Eye (tissue), 1 donor: ENCODE measurements at places on chromosomes 1 and 21.
A peak's percentile ranks its signal among the peaks of the same experiment; 100 is the strongest.

- DNase-seq, result peak; percentile 32
Observed at GRCh38 chr21:39344848-39345247, 4.0 kb downstream of the HMGN1 start.

DNA sequence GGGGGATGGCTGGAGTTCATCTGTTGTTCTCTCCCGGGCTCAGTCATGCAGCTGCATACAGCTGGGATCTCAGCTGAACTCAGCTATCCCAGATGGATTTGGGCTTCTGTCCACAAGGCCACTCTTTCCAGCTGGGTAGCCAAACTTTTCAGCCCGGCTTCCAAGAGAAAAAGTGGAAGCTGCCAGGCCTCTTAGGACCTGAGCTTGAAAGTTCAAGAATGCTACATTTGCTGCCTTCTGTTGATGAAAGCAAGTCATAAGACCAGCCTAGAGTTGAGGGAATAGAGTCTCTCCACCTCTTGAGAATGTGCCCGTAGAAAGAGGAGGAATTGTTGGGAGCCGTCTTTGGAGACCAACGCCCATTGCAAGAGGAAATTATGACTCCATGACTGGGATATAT lies 95.3 kb downstream of the C1orf21 start:
- DNase-seq, result no peak

- no peak for DNase-seq
Observed at GRCh38 chr1:5447503-5447960, 544.7 kb downstream of the NPHP4 start.

- no peak for DNase-seq
Observed at GRCh38 chr1:163205513-163205912, 2.8 kb upstream of the RGS5 start.

DNA sequence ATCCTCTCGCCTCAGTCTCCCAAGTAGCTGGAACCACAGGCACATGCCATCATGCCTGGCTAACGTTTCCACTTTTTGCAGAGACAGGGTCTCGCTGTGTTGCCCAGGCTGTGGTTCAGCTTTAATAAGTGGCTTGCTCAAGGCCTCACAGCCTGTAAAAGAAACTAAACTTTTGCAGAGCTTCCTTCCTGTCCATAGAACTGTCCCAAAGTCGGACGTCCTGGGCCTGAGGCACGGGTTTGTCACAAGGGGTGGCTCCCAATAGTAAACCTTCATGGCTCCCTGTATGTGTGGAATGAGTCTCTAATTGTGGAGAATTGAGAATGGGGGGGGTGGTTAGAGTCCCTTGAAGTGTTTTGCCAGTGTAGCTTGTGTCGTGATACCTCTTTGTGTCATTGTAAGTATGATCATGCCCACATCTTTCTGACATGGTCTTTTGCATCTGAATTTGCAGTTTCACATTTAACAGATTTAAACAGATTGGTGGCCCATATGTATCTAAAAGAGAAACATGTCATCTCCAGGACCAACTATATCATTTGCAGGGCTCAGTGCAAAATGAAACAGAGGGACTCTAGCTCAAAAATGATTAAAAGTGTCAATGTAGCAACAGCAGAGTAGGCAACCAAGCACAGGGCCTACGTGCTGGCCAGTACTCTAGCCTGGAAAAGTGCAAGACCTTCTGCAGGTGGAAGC lies 332.1 kb downstream of the KIF26B start:
- no peak for DNase-seq

DNA sequence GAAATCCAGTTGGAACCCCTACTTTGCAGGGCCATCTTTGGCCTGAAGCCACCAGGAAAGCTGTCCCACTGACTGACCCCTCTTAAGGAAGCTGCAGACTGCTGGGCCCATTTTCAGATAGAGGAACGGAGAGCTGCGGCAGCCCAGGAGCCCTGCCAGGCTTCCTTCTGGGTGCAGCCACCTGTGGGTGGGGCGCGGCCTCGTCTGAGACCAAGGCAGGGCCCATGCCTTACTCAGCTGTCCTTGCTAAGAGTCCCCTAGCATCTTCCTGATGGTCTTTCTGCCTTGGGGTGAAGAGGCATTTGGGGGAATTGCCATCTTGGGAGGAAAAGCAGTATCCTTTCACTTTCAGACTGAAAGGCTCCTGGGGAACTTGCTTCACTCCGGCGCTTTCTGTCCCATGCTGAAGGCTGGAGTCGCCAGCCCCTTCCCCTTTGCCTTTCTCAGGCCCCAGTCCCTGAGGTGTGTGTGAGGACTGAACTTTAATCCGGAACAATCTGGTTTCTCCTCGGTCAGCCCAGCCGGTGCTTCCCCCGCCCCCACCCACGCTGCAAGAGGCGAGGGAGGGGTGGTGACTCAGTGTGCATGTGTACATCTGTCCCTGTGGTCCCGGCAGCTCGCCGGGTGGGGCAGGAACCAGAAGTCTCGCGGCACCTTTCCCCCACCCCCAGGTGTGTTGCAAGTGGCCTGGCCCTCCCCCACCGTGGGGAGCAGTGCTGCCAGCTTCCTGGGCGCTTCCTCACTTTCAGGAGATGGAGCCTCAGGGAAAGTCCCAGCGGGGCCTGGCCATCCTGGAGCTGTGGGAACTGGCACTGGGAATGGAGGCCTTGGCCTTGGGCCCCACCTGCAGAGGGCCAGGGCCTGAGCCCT lies 5.1 kb downstream of the ZC3H12A start:
- DNase-seq, result no peak

DNA sequence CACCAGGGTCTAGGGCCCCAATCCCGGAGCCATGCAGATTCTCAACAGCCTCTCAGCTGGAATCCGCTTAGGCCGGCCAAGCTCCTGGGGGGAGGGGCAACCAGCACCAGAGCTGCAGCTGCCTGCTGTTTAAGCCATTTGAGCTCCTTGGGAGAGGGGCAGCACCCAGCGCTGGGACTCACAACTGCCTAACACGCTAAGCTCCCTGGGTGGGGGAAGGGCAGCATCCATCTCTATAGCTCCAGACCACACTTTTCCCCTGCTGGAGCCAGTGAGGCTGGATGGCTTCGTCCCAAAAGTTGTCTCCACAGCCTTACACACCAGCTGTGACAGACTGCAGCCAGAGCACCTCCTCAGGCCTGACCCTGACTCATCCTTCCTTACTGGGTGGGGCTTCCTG lies 6.9 kb upstream of the PTGFR start:
- no peak for DNase-seq

GRCh38 chr1:147545133-147545532 lies 3.8 kb downstream of the BCL9 start:
- DNase-seq, result no peak
